ENCODE measurements at places on chromosomes 11 and 22.

- no peak for DNase-seq
Observed at GRCh38 chr22:39250131-39250530, 5.3 kb upstream of the PDGFB start.

DNA sequence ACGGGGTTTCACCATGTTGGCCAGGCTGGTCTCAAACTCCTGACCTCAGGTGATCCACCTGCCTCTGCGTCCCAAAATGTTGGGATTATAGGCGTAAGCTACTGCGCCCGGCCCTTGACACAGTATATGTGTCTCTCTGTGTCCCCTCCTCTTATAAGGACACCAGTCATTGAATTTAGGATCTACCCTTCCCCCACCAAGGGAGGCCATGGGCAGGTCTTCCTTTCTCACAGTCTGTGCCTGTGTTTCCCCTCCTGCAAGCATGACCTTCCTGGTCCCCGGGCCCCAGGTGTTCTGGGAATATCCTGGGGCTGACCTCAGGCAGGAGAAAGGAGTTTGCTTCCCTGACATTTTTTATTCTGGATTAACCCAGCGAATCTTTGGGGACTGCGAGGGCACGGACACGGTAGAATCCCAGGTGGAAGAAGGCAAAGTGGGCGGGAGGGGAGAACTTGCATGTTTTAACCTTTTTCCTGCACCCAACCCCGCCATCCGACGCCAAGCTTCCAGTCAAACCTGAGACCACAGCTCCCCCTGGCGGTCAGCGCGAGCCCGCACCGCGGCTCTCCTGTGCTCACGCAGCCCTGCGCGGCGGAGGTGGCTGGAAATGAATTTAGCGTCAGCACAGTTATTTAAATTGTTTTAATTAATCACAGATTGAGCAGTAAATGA, 42.1 kb upstream of the ISX start:
- DNase-seq: peak; percentile 40

DNA sequence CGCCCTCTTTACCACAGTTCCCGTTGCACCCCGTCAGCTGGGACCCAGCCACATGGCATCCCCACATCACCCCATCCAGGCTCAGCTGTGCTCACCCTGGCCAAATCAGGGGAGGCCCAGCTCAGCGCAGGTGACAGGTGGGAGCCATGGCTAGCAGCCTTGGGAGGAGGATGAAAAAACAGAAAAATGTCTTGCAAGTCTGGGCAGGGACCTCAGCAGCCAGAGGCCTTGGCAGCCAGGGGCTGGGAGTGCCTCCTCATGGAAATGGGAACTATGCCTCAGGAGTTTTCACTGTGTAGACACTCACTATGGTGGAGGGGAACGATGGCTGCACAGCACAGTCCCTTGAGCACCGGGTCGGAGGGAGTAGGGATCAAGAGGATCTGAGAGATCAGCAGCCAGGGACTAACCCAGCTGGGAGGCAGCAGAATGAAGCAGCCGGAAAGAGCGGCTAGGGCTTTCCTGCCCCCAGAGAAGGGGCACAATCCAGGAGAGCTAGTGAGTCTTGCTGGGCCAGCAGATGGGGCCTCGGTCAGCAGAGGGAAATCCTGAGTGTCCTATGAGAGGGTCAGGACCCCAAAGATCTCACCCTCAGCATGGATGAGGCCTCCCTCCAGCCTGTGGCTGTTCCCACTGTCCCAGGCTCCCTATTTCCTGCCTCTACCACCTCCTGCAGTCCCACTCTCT, 6.2 kb upstream of the FTH1 start:
- DNase-seq: peak; percentile 77

- DNase-seq: no peak
Observed at GRCh38 chr11:121669422-121669821, 216.7 kb upstream of the SORL1-AS1 start.

- peak; percentile 79 for DNase-seq
Observed at GRCh38 chr22:25143156-25144076, 56.2 kb upstream of the CRYBB3 start.

DNA sequence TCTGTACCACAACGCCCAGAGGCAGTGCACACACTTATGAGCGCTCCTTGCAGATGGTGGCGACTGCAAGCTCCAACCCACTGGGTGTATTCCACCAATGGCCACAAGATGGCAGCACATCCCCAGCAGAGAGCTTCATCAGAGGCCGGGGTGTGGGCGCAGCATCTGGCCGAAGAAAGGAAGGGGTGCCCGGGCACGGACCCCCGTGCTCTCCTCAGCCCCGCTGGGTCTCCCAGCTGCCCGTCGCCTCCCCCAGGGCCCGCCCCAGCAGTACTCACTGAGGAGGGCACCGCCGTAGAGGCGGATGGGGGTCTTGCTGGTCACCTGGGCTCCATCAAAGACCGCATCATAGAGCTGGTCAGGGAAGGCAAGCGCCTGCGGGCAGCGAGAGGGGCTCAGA, 14.2 kb downstream of the TP53I11 start:
- DNase-seq: peak; percentile 81

DNA sequence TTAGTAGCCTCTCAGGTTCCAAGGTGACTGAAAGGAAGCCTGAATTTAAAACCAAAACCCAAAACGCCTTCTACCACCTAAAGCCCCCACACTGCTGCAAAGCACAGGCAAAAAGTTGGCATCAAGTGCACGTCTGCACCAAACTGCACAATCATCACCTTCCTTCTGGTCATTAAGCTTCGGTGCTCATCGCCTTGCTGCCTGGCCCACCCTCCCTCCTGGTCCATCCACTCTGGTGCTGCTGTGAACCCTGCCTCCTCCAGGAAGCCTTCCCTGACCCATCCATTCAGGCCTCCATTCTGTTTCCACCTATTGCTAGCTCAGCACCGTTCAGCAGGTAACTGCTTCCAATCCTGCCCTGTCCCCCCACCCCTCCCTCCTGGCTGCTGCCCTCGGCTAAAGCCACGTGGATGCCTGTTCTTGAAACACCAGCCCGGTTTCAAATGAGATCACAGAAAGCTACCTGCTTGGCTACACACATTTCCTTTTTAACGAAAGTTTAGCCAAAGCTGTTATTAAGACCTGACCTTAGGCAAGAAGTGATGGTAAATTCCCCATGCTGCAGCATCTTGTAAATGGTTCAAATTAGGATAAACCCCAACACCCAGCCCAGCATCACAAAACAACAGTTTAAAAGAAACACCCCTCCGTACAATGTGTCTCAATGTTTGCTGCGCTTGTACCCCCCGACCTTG, 53.8 kb upstream of the CD5 start:
- no peak for DNase-seq

- no peak for DNase-seq
Observed at GRCh38 chr11:116701876-116702275, 70.9 kb downstream of the BUD13 start.

DNA sequence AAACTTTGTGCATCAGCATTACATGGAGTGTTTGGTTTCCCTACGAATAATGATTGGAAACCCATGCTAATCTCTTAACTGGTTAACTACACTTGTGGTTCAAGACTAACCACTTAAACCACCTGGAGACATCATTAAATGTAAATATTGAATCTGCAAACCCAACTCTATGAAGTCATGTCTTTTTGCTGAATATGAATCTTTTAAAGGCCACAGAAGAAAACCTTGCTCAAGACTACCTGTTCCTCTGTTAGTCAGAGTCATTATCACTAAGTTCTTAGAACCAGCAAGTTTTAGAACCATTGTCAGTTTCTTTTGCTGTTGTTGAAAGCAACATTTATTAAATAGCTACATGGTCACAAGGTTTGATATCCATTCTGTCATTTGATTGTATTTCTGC, 70.7 kb downstream of the SIK2 start:
- no peak for DNase-seq

DNA sequence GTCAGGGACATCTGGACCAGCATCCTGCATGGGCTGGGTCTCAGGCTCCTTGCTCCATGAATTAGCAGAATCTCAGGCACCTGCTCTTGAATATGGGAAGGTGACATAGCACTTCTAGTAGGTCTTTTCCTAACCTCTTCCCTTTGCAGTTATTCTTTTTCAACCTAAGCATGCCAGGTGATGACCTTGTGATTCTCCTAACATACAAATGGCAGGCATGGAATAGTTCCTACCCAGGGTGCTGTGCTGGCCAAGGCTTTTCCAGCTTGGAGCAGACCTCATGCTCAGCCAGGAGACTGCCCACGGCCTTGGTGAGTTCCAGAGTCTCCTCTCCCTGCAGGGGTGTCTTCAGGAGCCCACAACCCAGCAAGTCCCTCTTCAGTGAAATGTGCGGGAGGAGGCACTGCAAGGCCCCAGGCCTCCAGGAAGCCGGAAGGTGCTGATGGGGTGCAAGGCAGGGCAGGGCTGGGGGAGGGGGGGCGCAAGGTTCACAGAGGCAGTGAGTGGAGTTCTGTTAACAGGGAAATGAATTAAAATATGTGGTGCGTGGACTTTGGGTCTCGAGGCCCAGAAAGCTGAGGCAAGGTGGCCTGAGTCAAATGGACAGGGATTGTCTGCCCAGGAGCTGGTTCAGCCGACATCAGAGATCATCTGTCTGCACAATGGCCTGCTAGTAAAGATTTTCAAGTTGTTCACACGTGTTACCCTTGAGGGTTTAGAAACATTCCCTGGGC, 75.9 kb upstream of the SEPTIN5 start:
- DNase-seq: no peak

DNA sequence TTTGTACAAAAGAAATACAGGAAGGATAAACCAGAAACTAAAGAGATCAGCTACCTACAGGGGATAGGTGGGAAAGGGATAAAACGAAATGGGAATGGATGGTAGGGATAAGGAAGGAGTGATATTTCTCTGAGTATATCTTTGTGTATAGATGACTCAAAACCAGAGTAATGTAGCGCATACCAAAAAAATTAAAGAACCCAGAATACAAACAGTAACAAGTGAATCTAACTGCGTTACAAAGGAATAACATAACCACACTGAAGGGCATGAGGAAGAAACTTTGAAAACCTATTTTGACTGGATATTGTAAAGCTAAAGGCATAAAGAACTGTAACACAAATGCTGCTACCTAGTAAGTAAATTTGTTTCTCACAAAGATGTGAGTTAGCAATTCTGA, 37.9 kb downstream of the MAPK1 start:
- no peak for DNase-seq

GRCh38 chr22:21014726-21015465, at the start of gene P2RX6:
Gene P2RX6, plus strand, starts transcription at chr22:21015165. Its CDS starts 10 bp downstream, at chr22:21015175.
- DNase-seq: peak; percentile 58

DNA sequence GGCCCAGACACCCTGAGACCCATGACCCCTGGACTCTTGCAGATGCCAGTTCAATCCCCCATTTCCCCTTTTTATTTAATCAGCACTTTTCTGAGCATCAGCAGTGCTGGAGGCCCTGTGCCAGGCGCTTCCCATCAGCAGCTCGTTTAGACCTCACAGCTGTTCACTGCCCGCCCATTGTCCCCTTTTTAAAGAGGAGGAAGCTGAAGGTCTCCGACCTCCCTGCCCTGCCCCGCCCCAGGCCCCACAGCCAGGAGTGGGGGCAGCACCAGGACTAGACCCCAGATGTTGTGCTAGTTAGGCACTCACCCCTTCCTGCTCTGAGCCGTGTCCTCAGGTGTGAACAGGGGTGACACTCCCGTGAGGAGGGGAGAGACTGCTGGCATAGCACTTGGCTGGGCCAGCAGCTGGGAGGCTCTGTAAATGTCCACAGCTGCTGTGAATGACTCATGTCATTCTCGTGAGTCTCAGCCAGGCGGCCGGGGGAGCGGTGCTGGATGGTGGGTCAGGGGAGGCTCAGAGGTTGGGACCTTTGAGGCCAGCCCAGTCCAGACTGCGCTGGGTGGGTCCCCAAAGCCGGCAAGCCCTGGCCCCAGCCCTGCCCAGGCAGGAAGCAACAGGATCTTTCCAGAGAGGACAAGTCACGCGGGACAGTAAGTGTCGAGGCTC, 19.9 kb downstream of the EMID1 start:
- DNase-seq: peak; percentile 28

- peak; percentile 91 for DNase-seq
Observed at GRCh38 chr11:65477149-65477965, 21.5 kb upstream of the MALAT1 start.

GRCh38 chr11:20122131-20122530, 38.1 kb downstream of the DBX1 start:
- DNase-seq: no peak

Measured in NCI-H2171 treated with DMSO at 0.1 percent for 48 hours (cell line).